ENCODE measurements at places on chromosomes 6 and 20.

- DNase-seq = no peak
Measured at GRCh38 chr20:24842918-24843715, 106.0 kb upstream of the CST7 start.

DNA sequence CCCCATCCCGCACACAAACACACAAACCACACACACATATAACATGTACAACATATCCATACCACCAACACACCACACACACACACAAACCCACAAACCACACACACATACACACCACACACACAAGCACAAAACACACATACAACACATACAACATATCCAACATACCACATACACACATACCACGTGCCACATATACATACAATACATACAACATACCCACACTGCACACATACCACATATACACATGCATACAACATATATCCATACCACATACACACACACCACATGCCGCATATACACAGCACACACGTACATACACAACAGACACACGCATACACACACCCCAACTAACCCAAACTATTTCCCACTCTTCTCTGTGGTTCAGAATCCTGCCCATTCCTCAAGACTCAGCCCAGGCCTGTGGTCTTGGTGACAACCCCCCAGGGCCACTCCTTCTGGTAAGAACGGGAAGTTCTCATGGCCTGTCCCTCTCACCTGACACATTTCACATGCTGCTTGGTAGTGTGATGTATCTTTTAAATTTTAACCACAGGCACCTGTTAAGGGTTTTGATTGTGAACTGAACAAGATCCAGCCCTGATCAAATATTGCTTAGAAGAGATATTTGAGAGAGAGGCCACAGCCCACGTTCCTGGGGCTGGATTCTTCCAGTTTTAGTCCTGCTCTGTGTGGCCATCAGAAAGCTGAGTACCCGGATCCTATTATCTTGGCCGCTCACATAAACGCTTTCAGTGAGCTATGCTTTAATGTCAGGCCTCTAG, 55.9 kb upstream of the KCNK16 start:
- DNase-seq = no peak

DNA sequence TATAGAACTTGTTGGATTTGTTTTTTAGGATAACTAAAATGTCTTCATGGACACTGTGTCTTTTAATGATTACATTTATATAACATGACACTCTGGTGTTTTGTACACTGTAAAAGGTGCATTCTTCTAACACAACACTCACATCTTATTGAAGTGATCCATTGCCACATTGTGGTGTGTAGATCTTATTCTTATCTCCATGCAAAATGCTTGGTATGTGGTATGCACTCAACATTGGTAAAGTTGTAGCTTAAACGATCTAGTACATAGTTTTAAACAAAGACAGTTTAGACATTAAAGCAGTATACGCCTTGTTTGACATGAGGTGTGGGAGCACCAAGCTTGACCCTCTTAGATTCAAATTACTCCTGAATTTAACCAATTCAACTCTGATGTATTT, 84.7 kb downstream of the SASH1 start:
- DNase-seq = no peak

GRCh38 chr6:18235524-18235923, 28.8 kb downstream of the DEK start:
- no peak for DNase-seq

- no peak for DNase-seq
Measured at GRCh38 chr6:44222486-44223318, 693 bp upstream of the SLC29A1 start.

- no peak for DNase-seq
Measured at GRCh38 chr20:38272961-38273360, 12.4 kb upstream of the KIAA1755 start.

- no peak for DNase-seq
Measured at GRCh38 chr6:111499269-111499793, 16.3 kb upstream of the REV3L start.

DNA sequence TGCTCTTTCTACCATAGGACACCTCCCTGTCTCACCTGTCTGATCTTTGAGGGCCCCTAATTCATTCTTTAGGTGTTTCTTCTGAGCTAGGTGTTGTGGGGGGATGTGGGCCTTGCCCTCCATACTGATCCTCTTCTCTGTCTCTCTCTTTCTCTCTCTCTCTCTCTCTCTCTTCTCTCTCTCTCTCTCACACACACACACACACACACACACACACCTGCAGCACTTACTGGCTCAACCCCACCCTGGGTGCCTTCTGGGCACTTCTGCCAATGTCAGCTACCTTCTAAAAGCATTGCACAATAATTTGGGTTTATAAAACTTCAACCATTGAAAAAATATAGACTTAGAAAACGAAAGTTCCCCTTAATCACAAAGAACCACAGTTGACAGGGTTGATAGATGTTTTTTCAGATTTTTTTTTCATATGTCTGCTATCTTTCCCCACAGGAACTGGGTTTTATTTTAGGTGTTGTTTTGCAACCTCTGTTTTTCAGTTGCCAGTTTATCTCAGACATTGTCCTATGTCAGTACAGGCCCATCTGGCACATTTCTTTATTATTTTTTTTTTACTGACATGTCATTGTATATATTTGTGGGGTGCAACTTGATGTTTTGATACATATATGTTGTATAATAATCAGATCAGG, 28.1 kb downstream of the PKIG start:
- no peak for DNase-seq

GRCh38 chr6:24859608-24860200, 61.0 kb upstream of the ARMH2 start:
- no peak for DNase-seq

GRCh38 chr6:38937839-38938613, 110.6 kb upstream of the GLP1R start:
- DNase-seq = no peak

DNA sequence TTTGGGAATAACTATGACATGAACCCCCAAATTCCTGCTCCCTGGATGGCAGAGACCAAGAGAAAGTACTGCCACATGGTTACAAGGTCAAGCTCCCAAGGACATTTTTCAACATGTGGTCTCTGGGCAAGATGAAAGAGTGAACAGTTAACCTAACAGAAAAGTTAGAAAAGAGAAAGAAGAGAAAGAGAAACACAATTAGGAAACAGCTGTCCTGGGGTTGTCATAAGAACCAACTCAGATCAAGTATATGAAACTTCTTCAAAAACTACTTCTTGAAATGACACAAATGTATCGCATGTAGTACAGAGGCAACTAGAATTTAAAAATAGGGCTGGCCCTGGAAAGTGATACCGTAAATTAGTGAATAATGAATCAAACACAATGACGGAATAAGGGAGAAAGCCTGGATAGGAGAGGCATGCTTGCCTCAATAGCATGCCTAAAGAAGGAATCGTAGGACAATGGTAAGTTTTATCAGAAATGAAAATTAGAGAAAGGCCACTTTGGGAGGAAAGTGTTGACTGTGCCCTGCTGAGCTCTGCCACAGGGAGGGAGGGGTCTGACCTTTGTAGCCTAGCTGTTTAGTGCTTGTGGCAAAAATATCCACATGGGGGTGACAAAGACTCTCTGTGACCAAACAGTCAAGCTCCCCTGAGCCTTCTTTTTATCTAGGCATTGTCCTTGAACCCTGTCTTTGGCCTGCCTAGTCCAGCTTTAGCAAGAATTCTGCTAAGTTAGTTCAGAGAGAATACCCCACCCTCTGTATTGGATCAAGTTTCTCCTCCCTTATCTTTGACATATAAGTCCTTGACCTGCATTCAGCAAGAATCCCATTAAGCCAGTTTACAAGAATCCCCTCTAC, 4.3 kb upstream of the DCBLD1 start:
- DNase-seq = no peak

GRCh38 chr6:2110504-2110903, 134.9 kb downstream of the GMDS start:
- DNase-seq = no peak

DNA sequence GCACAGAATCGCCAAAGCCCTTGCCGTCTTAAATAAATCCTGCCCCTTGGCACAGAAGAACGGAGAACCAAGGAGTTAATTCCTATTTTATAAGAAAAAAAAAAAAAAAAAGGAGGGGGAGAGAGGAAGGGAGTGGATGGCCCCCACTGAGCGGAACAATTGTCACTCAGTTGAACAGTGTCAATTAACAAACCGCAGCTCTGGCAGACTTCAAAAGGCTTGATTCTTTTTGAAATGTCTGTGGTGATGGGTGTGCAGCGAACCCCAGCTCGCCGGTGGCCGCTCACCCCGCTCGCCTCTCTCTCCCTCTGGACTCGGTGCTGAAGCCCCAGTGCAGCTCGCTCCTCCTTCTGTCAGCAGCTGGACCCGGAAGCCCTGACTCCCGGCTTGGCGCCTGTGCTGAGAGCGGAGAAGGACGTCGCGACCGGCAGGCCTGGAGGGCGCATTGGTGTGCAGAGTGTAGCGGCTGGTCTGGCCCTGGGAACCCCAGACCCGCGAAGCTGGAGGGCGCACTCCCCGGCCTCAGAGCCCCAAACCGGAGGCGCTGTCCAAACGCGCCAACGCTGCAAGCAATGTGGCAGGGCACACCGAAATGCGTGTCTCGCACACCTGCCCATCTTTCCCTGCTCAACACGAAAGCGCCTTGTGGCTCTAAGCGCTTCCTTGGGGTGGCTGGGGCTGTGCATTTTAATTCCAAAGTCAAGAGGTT, 3.4 kb downstream of the LINC00237 start:
- DNase-seq = no peak

DNA sequence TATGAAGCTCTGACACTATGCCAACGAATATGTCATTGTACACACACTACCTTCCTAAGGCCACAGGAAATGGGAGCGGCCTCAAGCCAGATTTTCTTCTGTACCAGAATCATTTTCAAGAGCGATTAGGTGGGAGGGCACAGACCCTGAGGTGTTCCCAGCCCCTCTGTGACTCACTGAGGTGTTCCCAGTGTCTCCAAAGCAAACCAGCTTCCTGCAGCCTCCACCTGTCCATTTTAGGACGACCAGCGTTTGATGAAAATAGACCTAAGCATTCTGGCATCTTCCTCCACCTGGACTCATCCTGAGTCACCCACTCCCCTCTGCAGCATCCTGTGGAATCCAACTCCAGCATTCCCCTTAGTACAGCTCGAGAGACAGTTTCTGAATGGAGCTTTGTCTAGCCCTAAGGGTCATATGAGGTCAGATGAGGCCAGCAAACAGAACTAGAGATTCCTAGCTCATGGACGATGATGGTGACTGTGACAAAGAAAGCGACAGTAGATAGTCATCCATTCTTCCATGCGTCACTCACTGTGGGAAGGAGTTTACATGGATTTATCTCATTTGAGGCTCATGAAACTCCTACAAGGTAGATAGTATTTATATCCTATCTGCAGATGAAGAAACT, 203.4 kb downstream of the PTPRT start:
- DNase-seq = no peak

GRCh38 chr20:61887596-61888093, 178.0 kb downstream of the TAF4 start:
- DNase-seq = no peak

DNA sequence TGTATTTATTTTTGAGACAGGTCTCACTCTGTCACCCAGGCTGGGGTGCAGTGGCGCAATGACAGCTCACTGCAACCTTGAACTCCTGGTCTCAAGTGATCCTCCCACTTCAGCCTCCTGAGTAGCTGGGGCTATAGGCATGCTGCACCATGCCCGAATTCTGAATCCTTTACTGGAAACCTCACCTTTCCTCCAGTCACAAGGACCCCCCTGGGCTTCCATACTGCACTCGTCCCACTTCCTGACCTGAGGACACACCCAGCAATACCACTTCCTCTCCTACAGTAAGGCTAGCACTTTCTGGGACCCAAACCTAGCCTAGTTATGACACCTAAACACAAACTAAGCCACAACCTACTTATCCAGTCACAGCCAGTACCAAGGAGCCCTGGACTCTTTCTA, 68.2 kb downstream of the FAM217A start:
- DNase-seq = no peak

DNA sequence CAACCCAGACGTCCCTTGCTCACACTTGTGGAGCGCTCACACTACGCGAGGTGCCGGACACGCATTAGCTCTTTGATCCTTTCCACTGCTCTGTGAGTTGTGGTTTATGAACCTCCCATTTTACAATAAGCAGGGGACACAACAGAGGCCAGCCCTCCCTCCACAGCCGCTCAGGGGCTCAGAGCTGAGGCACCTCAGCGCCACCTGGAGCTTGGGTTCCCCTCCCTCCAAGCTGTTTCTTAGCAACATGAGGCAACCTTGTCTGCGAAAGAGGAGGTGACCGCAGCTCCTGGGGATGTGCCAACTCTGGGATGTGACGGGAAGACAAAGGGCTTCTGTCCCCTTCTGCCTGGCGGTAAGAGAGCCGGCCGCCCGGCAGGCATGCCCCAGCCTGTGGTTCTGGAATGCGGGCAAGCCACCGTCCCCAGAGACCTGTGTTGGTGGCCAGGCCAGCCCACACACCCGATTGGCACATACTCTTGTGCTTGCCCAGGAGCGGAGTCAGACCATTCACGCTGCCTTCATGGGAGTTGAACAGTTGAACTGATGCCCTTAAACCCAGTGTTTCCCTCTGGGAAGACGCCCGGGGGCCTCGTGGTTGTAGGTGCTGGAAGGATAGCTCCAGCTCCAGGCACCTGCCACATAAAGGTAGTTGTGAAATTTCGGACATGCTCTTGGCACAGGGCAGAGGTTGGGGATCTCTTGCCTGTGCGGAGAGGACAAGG, 44.5 kb downstream of the RBM38 start:
- peak; percentile 53 for DNase-seq

GRCh38 chr6:15020119-15020770, 225.6 kb upstream of the JARID2 start:
- peak; percentile 42 for DNase-seq

GRCh38 chr6:150006961-150007464, 18.3 kb downstream of the RAET1L start:
- DNase-seq = no peak

- peak; percentile 7 for DNase-seq
Measured at GRCh38 chr20:54291339-54292010, 83.6 kb downstream of the PFDN4 start.

GRCh38 chr20:18511571-18511970, 3.8 kb downstream of the SEC23B start:
- DNase-seq = no peak

- no peak for DNase-seq
Measured at GRCh38 chr20:47124181-47124717, 229.6 kb downstream of the EYA2 start.

DNA sequence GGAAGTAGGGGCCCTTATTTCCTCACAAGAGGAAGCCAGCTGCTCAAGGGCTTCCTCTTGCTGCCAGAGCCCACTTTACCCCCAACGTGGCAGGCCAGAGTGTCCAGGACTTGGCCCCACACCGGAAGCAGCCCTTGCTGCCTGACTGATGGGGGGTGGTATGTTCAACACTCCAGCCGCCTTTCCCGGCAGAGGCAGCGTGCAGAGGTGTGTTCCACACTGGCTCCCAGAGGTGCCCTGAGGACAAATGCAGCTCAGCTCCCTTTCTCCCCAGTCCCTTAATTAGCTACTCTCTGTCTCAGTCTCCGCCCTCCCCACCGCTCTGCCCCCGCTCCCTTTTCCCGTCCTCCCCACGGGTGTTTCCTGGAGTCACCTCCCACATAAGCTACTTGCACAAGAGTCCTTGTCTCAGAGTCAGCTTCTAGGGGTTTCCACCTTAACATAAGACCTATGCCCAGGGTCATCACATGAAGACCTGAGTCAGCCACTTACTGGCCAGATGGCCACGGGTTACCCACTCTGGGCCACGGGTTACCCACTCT, 61.7 kb upstream of the SHLD1 start:
- no peak for DNase-seq

All from NCI-H524 treated with DMSO at 0.1 percent for 48 hours (cell line).